ENCODE measurements at places on chromosomes 7 and 10. TPM values are rescaled to one million over a fixed set of nuclear protein-coding genes. Genes with fewer than 3 reads are reported as not detected.

DNA sequence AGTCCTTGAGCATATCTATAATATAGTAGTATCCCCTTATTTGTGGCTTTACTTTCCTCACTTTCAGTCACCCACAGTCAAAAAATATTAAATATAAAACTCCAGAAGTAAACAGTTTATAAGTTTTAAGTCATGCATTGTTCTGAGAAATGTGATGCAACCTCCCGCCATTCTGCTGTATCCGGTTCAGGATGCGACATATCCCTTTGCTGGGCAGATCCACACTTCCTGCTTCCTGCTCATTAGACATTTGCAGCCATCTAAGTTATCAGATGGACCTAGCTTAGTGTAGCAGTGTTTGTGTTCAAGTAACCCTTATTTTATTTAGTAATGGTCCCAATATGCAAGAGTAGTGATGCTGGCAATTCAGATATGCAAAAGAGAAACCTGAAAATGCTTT lies 38.9 kb upstream of the BMS1 start:
- DNase-seq: no peak
- peaks cover 9% of the 10 kb centered on the region for H3K27me3 ChIP-seq
- no peaks in the 10 kb centered on the region for H3K36me3 ChIP-seq
- H3K4me1 ChIP-seq: no peaks in the 10 kb centered on the region

DNA sequence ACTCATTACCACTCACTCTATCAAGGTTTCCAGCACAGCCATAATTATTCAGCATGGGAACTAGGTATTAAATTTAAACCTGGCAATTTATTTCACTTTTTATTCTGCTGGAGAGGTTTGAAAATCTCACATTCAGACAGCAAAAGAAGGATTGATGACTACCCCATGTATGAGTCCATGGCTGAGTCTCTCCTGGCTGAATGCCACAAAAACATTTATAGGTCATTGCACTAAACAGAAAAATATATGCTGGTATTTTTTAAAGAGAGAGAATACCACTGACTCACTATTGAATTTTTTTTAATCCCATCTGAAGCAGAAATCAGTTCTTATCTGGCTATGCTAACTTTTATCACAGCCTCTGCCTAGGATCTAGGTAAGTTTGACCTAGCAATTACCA lies 336.3 kb downstream of the PPP1R3A start:
- no peaks in the 10 kb centered on the region for H3K36me3 ChIP-seq
- H3K4me3 ChIP-seq: no peak overlapping the region
- H3K27me3 ChIP-seq: no peaks in the 10 kb centered on the region
- DNase-seq: no peak
- H3K4me1 ChIP-seq: no peaks in the 10 kb centered on the region
- no peak overlapping the region for H3K27ac ChIP-seq

- no peak overlapping the region for H3K27ac ChIP-seq
- no peaks in the 10 kb centered on the region for H3K4me1 ChIP-seq
- H3K27me3 ChIP-seq: no peaks in the 10 kb centered on the region
Measured at GRCh38 chr7:125467996-125468854, 538.6 kb upstream of the POT1 start.

FFAR4 gene
- total RNA-seq: 0.07 TPM

- no peak overlapping the region for H3K4me3 ChIP-seq
- no peaks in the 10 kb centered on the region for H3K36me3 ChIP-seq
- no peaks in the 10 kb centered on the region for H3K4me1 ChIP-seq
- H3K27me3 ChIP-seq: no peaks in the 10 kb centered on the region
Measured at GRCh38 chr10:18221123-18221522, 80.9 kb downstream of the CACNB2 start.

- H3K36me3 ChIP-seq: peaks cover 3% of the 10 kb centered on the region
- no peak overlapping the region for H3K27ac ChIP-seq
- DNase-seq: no peak
- H3K4me3 ChIP-seq: no peak overlapping the region
- no peaks in the 10 kb centered on the region for H3K4me1 ChIP-seq
Measured at GRCh38 chr7:123629281-123629680, 26.4 kb upstream of the LMOD2 start.

ANLN gene
- total RNA-seq: 30.7 TPM

- no peak for DNase-seq
- H3K36me3 ChIP-seq: no peaks in the 10 kb centered on the region
- H3K4me1 ChIP-seq: peaks cover 4% of the 10 kb centered on the region
- H3K4me3 ChIP-seq: no peak overlapping the region
- H3K27ac ChIP-seq: no peak overlapping the region
- no peaks in the 10 kb centered on the region for H3K27me3 ChIP-seq
Measured at GRCh38 chr10:49324711-49325110, 25.7 kb downstream of the C10orf71 start.

TMEM139 gene
- 15.6 TPM for total RNA-seq

- H3K27me3 ChIP-seq: no peaks in the 10 kb centered on the region
- H3K27ac ChIP-seq: no peak overlapping the region
- no peak overlapping the region for H3K4me3 ChIP-seq
- H3K4me1 ChIP-seq: no peaks in the 10 kb centered on the region
- no peaks in the 10 kb centered on the region for H3K36me3 ChIP-seq
Measured at GRCh38 chr10:6912929-6913328, 332.9 kb upstream of the PRKCQ start.

EPO gene
- not detected for total RNA-seq

Measured in heart left ventricle (tissue), 16 donors.